H1 (cell line): ENCODE measurements at places on chromosomes 3 and 15.

DNA sequence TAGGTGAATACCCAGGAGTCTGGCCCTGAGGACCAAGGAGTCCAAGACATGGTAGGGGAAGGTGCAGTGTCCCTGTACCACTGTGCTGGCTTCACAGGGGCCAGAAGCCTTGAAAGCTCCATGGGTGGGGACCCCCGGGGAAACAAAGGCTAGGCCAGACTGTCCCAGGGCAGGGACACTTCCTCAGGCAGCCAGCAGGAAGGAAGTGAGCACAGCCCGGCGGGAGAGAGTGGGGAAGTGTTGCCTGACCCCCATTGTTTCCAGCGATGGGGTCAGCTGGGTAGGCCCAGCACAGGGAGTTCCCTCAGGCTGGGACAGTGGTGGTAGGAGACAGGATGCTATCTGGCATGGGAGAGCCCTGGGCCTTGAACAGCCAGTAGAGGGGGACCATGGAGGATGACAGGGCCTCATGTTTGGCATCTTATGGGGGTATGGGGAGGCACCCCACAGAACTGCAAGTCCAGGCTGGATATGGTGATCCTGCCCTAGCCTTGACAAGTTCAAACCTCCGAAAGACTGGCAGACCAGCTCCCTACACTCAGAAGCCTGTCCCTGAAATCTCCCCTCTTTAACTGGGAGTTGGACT is 1.2 kb upstream of the HYAL2 start:
- no peaks in the 10 kb centered on the region for H3K27me3 ChIP-seq
- H3K36me3 ChIP-seq: peaks cover 20% of the 10 kb centered on the region
- DNase-seq: no peak
- H3K4me3 ChIP-seq: no peak overlapping the region
- H3K27ac ChIP-seq: no peak overlapping the region
- no peaks in the 10 kb centered on the region for H3K4me1 ChIP-seq

DNA sequence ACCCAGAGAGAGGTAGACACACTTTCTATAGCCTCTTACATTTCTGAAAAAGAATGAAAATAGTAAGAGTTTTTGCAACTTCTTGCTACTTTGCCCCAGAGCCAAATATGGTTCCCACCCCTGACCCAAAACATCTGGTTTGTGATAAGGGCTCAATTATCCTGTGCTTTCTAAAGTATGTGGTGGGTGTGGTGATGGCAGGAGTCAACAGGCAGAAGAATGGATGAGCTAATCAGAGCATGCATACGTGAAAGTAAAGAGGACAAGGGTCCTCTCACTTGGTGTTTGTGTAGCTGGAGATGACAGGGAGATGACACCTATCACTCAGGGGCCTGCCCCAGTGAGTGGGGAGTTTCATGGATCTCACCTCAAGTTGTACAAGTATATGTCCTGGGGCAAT is 19.1 kb downstream of the KBTBD8 start:
- no peaks in the 10 kb centered on the region for H3K36me3 ChIP-seq
- H3K4me1 ChIP-seq: no peaks in the 10 kb centered on the region
- no peak overlapping the region for H3K27ac ChIP-seq

DNA sequence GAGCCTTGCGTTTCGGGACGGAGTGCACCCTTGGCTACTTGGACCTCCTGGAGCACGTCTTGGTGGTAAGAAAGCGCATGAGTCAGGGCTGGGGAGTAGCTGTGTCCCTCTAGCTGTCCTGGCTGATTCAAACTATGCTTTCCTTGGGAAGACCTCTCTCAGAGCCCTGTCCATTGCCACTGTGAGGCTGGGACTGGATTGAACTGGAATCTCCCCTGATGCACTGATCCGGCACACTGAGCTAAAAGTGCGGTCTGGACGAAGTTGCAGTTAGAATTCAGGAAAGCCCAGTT is 232.6 kb upstream of the TPM1 start:
- no peak for DNase-seq
- no peak overlapping the region for H3K4me3 ChIP-seq
- no peaks in the 10 kb centered on the region for H3K36me3 ChIP-seq

DNA sequence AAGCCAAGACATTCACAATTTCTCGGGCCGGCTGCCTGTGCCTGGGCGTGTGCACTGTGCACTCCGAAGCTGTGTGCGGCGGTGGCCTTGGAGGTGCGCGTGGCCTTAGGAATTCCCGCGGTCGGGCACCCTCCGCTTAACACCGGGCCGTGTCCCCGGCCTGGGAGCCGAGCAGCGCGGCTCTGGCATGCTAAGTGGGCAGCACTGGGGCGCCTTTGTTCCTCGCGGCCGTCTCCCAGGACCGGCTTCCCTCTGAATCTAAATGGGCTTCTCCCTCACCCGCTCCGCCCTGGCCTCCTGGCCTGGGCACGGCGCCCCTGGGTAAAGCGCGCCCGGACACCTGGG is 498 bp upstream of the ARNT2 start:
- peak overlapping the region; percentile 61 for H3K4me3 ChIP-seq
- DNase-seq: peak; percentile 71
- H3K36me3 ChIP-seq: no peaks in the 10 kb centered on the region
- H3K27me3 ChIP-seq: no peaks in the 10 kb centered on the region; the same call in 1 of the 2 replicates
- H3K27ac ChIP-seq: peak overlapping the region; percentile 75

- no peak for DNase-seq
- H3K4me3 ChIP-seq: no peak overlapping the region
- no peaks in the 10 kb centered on the region for H3K4me1 ChIP-seq
- H3K36me3 ChIP-seq: no peaks in the 10 kb centered on the region
- H3K27me3 ChIP-seq: no peaks in the 10 kb centered on the region
Observed at GRCh38 chr3:5010706-5011554, 31.7 kb downstream of the BHLHE40 start.

GRCh38 chr3:100032243-100032642 is 82.1 kb downstream of the FILIP1L start:
- H3K27me3 ChIP-seq: no peaks in the 10 kb centered on the region
- no peaks in the 10 kb centered on the region for H3K36me3 ChIP-seq
- H3K27ac ChIP-seq: no peak overlapping the region

DNA sequence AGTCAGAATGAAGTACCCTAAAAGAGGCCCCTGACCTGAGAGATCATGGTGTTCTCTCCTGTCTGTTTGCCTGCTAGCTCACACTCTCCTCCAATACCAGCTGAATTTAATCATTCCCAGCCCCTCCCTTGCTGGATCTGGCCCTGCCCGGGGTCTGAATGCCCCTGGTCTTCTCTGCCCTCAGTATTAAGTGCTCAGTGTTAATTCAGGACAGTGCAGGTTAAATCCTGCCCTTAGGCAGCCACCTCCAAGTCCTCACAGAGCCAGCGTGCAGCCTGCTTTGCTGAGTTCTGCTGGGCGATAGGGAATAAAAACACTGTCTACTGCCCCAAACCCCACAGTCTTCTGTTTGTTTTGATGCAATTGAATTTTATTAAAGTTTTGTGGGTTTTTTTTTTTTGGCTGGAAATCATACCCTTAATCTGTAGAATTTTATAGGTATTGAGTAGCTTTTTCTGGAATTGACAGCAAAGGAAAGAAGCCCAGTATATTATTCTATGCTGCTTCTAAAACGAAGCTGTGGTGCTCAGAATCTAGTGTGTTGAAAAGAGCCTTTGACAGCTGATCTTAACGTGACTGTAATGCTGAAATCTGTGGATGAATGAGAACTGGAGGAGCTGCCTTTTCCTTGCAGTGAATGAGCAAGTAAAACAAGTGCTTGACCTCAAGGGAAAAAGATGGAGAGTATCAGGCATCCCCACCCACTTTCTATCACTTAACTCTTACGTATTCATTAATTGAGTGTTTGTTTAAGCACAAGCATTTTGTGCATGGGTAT is 12.3 kb upstream of the BDH1 start:
- no peaks in the 10 kb centered on the region; the same call in 1 of the 2 replicates for H3K36me3 ChIP-seq
- H3K27ac ChIP-seq: no peak overlapping the region
- 0 out of 2 replicates have a peak, but pooled peaks cover under 1% of the 10 kb centered on the region for H3K27me3 ChIP-seq
- no peak for DNase-seq

DNA sequence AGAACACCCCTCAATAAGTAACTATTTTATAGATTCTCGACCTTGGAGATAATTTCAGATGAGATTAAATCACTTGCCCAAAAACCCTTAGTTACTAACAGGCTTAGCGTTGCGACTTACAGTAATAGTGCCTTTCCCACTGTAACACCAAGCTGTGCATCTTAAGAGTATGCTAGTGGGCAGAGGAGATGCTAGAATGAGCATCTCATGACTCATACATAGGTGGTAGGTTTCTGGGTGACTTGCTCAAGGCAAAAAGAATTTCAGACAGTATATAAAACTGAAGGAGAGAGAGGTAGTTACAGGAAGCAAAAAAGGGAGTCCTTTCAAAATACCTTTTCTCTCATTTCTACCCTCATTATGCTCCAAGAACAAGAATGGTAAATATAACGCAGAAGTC is 3.9 kb downstream of the KATNBL1 start:
- H3K27ac ChIP-seq: no peak overlapping the region
- H3K4me3 ChIP-seq: no peak overlapping the region
- no peaks in the 10 kb centered on the region for H3K27me3 ChIP-seq
- peaks cover 2% of the 10 kb centered on the region; the same call in 1 of the 2 replicates for H3K4me1 ChIP-seq

DNA sequence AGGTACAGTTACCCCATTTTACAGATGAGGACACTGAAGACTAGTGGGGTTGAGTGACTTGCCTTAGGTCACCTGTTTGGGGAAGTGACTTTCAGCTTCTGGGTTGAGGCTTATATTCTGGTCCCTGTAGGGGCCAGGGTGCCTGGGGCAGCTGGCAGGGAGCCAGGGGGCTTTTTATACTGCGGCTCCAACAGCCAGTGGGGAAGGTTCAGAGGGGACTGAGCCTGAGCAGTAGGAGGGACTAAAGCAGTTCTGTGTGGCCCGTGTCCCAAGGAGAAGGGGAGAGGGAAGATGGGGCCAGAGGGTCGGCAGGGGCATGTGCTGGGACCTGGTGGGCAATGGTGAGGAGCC is 37.7 kb downstream of the SLC6A6 start:
- no peak overlapping the region for H3K27ac ChIP-seq
- H3K27me3 ChIP-seq: no peaks in the 10 kb centered on the region
- no peak overlapping the region for H3K4me3 ChIP-seq
- peaks cover 10% of the 10 kb centered on the region; the same call in 1 of the 2 replicates for H3K36me3 ChIP-seq
- DNase-seq: no peak

DNA sequence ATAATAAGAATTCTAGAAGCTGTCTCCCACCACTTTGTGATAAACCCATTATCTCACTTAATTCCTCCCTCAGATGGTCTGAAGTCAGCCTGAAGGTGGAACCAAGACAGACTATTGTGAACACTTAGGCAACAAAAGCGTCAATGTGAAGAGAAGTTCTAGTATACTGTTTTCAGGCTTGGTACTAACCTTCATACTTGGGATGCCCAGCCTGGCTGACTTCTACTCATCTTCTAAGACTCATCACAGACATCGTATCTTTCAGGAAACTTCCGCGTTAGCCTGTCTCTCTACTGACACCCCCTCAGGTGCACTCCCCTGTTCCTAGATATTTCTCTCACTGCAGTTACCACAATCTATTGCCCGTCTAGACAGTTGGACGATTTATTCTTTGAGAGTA is 201.2 kb downstream of the SATB1 start:
- no peak overlapping the region for H3K4me3 ChIP-seq
- no peaks in the 10 kb centered on the region for H3K4me1 ChIP-seq
- no peak overlapping the region for H3K27ac ChIP-seq
- H3K36me3 ChIP-seq: no peaks in the 10 kb centered on the region
- DNase-seq: no peak

DNA sequence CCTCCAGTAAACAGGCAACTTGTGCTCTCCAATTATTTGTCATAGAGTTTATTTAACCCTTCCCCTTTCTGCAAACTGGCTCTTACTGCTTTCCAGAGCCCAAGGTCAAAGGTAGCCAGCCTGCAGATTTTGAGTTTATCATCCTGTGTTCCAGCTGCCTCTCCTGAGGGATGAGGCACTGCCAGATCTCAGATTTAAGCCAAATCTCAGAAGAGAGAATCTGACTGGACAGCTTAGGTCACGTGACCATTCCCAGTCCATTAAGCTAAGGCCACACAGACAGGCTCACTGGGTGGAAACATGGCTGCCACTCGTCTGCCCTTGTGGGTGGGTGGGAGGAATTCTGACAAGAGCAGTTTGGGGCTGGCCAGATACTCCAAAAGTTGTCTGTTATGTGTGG is 8.6 kb upstream of the SIAH2 start:
- no peaks in the 10 kb centered on the region for H3K27me3 ChIP-seq
- H3K4me1 ChIP-seq: no peaks in the 10 kb centered on the region
- H3K27ac ChIP-seq: no peak overlapping the region
- DNase-seq: no peak

GRCh38 chr3:115518100-115518852 is 105.0 kb upstream of the GAP43 start:
- DNase-seq: no peak
- H3K27ac ChIP-seq: no peak overlapping the region
- peak overlapping the region; percentile 5; the same call in 1 of the 2 replicates for H3K4me3 ChIP-seq
- H3K36me3 ChIP-seq: no peaks in the 10 kb centered on the region

GRCh38 chr3:111335512-111336303 is 206.3 kb upstream of the CD96 start:
- H3K27me3 ChIP-seq: no peaks in the 10 kb centered on the region
- no peak for DNase-seq
- H3K4me3 ChIP-seq: no peak overlapping the region

DNA sequence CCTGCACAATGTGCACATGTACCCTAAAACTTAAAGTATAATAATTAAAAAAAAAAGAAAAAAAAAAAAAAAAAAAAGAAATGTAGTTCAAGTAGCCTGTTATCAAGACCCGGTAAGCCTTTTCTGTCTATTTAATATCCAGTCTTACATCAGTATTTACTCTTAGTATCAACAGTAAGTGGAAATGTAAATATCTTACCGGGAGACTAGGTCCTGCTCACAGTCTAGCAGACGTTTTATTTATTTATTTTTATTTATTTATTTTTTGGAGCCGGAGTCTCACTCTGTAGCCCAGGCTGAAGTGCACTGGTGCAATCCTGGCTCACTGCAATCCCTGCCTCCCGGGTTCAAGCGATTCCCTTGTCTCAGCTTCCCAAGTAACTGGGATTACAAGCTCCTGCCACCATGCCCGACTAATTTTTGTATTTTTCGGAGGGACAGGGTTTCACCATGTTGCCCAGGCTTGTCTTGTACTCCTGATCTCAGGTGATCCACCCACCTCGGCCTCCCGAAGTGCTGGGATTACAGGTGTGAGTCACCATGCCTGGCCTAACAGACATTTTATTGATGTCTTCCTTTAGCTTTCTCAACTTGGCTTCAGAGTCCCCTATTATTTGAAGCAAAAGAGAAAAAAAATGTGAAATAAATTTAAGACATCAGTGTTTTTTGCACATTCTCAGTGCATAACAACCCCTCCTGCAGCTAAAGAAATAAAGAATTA is 19.9 kb downstream of the C2CD4B start:
- DNase-seq: no peak
- no peak overlapping the region for H3K4me3 ChIP-seq
- H3K4me1 ChIP-seq: no peaks in the 10 kb centered on the region
- no peaks in the 10 kb centered on the region for H3K27me3 ChIP-seq

- DNase-seq: no peak
- H3K27ac ChIP-seq: no peak overlapping the region
- H3K4me1 ChIP-seq: no peaks in the 10 kb centered on the region
- H3K27me3 ChIP-seq: no peaks in the 10 kb centered on the region
- H3K4me3 ChIP-seq: no peak overlapping the region
Observed at GRCh38 chr3:111737047-111737705, 121.9 kb upstream of the PHLDB2 start.

GRCh38 chr3:21484828-21485144 is 266.2 kb downstream of the ZNF385D start:
- H3K36me3 ChIP-seq: no peaks in the 10 kb centered on the region
- H3K27me3 ChIP-seq: no peaks in the 10 kb centered on the region
- H3K27ac ChIP-seq: no peak overlapping the region
- DNase-seq: no peak
- H3K4me1 ChIP-seq: no peaks in the 10 kb centered on the region
